ENCODE measurements at places on chromosomes 2 and 18.

DNA sequence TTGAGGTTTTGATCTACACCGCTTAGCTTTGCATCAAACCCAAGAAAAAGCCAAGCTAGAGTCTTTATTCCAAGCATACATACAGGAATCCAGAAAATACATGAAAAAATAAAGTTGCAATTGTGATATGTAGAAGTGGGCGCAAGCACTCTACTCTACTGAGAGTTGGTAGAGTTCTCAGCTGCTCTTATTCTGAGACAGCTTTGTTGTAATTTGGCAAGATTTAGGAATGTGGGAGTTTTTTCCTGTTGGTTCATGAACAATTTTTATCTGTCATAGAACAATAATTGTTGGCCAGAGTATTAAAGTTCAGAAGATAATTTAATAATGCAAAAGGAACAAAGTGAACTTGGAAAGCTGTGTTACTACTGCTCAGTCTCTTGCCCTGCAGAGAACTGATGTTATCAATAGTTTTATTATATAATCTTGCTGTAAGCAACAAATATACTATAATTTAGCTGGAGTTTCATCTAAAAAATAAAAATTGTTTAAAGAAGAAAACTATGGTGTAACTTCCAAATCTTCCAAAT, 302.0 kb upstream of the RND3 start:
- no peak for DNase-seq

- DNase-seq = no peak
Observed at GRCh38 chr2:74584088-74584645, 29.6 kb downstream of the DOK1 start.

- DNase-seq = no peak
Observed at GRCh38 chr18:21004726-21005125, 106.9 kb downstream of the ROCK1 start.

DNA sequence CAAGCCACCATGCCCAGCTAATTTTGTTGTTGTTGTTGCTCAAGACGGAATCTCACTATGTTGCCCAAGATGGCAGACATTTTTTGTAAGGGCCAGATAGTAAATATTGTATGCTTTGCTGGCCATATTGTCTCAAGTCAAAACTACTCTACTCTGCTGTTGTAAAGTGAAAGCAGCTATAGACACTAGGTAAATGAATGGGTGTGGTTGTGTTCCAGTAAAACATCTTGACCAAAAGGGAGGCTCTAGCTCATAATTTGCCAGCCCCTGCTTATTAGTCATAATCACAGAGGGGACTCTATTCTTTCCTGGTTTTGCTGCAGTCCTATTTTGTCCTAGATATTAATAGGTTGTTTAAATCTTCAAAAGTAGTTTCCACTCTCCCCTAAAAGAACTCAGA, 24.5 kb downstream of the MAPRE3 start:
- DNase-seq = no peak

GRCh38 chr18:5463390-5463789, 80.4 kb downstream of the EPB41L3 start:
- no peak for DNase-seq

GRCh38 chr2:140734992-140735391, 1395.8 kb downstream of the LRP1B start:
- no peak for DNase-seq

GRCh38 chr2:175937216-175937615, 64.9 kb downstream of the LNPK start:
- DNase-seq = no peak
